Natural killer cell (primary cell): ENCODE measurements at places on chromosomes 4 and X. TPM values are rescaled to one million over a fixed set of nuclear protein-coding genes. Genes with fewer than 3 reads are reported as not detected.
A peak's percentile ranks its signal among the peaks of the same experiment; 100 is the strongest.

DNA sequence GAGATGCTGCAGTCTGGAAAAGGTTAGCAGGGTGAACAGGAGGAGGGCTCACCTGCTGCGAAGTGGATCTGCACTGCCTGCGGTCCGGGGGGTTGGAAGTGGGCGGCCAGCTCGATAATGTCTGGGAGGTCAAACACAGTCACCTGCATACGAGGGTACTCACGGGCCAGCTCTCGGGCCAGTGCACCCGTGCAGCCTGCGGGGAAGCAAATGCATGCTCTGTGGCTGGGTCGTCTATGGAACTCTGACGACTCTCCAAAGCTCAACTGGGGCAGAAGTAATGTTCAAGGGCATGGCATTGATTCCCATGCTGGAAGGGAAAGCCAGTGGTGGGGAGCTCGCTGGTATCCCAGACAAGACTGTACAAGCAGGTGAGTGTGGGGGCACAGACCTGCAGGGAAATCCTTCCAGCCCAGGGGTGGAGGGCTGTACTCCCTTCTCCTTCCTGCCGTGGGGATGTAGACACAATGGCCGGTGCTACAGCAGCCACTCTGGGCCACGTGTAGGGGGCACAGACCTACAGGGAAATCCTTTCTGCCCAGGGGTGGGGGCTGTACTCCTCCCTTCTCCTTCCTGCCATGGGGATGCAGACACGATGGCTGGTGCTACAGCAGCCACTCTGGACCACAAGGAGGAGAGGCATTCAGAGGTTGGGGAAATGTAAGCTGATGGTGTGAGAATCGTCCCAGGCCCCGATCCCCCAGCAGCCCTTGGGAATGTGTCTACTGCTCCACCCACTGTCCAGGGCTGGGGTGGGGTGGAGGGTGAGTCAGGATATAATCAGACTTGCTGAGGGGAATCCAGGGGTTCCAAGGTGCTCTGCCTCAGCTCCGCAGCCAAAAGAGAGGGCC lies 26.2 kb upstream of the SLC25A6 start:
- no peak overlapping the region for H3K4me3 ChIP-seq
- no peaks in the 10 kb centered on the region for H3K27me3 ChIP-seq
- no peak overlapping the region for H3K27ac ChIP-seq
- no peak for DNase-seq

GRCh38 chr4:128565054-128565453 lies 244.4 kb upstream of the JADE1 start:
- H3K4me1 ChIP-seq, result no peaks in the 10 kb centered on the region
- no peak overlapping the region for H3K27ac ChIP-seq
- no peaks in the 10 kb centered on the region for H3K27me3 ChIP-seq
- DNase-seq, result no peak

GRCh38 chr4:47478804-47479203 lies 6.3 kb upstream of the ATP10D start:
- no peak for DNase-seq
- H3K27ac ChIP-seq, result no peak overlapping the region
- no peak overlapping the region for H3K4me3 ChIP-seq
- H3K36me3 ChIP-seq, result no peaks in the 10 kb centered on the region

DNA sequence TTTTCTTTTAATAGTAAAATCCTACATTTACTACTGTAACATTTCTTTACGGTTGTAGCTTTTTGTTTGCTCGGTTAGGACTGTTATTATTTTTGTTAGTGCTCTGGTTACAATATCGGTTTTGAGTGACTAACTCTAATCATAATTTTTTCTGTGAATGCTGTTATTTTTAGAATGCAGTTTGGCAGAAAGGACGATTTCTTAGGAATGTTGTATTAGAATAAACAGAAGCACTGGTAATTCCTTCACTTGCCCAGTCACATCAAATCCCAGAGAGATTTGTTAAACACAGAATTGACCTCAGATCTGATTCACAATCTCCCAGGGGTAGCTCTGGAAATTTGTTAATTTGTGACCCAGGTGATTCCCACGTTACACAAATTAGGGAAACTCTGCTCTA lies 21.7 kb downstream of the DDIT4L start:
- no peaks in the 10 kb centered on the region for H3K36me3 ChIP-seq
- DNase-seq, result no peak
- no peak overlapping the region for H3K4me3 ChIP-seq
- no peak overlapping the region for H3K27ac ChIP-seq

- DNase-seq, result no peak
- H3K4me3 ChIP-seq, result no peak overlapping the region
- H3K4me1 ChIP-seq, result no peaks in the 10 kb centered on the region
- no peak overlapping the region for H3K27ac ChIP-seq
- H3K27me3 ChIP-seq, result no peaks in the 10 kb centered on the region
Measured at GRCh38 chr4:153293742-153294057, 50.8 kb upstream of the MND1 start.

DNA sequence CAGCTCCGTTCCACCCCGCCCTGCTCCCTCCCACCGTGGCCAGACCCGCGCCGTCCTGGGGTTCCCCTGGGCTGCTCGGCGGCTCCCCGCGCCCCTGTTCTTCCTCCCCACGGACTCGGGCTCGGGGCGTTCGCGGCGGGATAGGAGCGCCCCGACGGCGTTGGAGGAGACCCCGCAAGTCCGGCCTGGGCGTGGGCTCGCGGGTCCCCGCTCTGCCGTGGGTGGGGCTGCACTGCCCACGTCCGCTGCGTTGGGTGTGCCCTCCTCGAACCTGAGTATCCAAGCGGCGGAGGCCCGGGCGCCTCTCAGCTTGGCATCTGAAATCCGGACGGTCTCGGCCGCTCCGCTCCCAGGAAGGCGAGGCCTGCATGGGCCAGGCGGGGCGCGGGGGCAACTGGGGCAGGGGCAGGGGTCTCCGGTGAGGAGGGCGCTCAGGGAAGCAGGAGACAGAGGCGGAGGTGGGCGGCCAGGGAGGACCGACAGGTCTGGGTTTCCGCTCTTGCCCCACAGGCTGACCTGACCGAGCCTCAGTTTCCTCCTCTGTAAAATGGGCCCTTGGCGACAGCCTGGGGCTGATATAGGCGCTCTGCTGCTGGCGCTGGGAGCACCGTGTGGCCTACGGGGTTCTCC lies 12.0 kb upstream of the NAT8L start:
- DNase-seq, result no peak
- no peak overlapping the region for H3K27ac ChIP-seq
- no peak overlapping the region for H3K4me3 ChIP-seq
- no peaks in the 10 kb centered on the region for H3K36me3 ChIP-seq
- H3K27me3 ChIP-seq, result no peaks in the 10 kb centered on the region
- H3K4me1 ChIP-seq, result peaks cover 6% of the 10 kb centered on the region

GRCh38 chr4:158200214-158200613 lies 10.1 kb upstream of the TMEM144 start:
- no peaks in the 10 kb centered on the region for H3K4me1 ChIP-seq
- DNase-seq, result no peak
- no peaks in the 10 kb centered on the region for H3K36me3 ChIP-seq

- H3K27me3 ChIP-seq, result no peaks in the 10 kb centered on the region
- H3K4me1 ChIP-seq, result peaks cover 29% of the 10 kb centered on the region
- H3K4me3 ChIP-seq, result peak overlapping the region; percentile 41
Measured at GRCh38 chr4:184824081-184824775, 1.5 kb downstream of the ACSL1 start.

DNA sequence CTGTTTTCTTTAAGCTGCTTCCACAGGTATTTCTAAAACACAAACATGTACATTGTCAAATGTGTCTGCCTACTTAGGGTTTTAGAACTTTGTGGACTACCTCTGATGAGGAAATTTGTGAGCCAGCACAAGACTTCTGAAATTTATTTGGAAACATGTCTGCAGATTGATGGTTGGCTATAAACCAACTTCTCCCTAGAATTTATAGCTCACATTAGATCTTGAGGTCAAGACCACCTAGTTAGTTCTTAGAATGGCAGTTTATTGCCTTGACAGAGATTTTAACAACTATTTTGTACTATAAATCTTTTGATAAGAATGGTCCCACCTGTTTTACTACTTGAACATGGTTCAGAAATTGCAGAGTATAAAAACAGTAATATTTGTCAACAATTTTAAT lies 72.7 kb upstream of the AADAT start:
- no peak overlapping the region for H3K4me3 ChIP-seq
- no peak overlapping the region for H3K27ac ChIP-seq
- H3K36me3 ChIP-seq, result no peaks in the 10 kb centered on the region
- no peaks in the 10 kb centered on the region for H3K27me3 ChIP-seq
- DNase-seq, result no peak
- H3K4me1 ChIP-seq, result no peaks in the 10 kb centered on the region

GRCh38 chr4:88971536-88971935 lies 85.4 kb downstream of the FAM13A start:
- no peak overlapping the region for H3K4me3 ChIP-seq
- no peaks in the 10 kb centered on the region for H3K27me3 ChIP-seq
- no peak for DNase-seq
- H3K36me3 ChIP-seq, result no peaks in the 10 kb centered on the region
- no peaks in the 10 kb centered on the region for H3K4me1 ChIP-seq
- H3K27ac ChIP-seq, result no peak overlapping the region

GRCh38 chrX:97907791-97908190 lies 1024.1 kb downstream of the RPA4 start:
- H3K36me3 ChIP-seq, result no peaks in the 10 kb centered on the region
- no peaks in the 10 kb centered on the region for H3K27me3 ChIP-seq
- H3K4me1 ChIP-seq, result no peaks in the 10 kb centered on the region
- H3K27ac ChIP-seq, result no peak overlapping the region

DNA sequence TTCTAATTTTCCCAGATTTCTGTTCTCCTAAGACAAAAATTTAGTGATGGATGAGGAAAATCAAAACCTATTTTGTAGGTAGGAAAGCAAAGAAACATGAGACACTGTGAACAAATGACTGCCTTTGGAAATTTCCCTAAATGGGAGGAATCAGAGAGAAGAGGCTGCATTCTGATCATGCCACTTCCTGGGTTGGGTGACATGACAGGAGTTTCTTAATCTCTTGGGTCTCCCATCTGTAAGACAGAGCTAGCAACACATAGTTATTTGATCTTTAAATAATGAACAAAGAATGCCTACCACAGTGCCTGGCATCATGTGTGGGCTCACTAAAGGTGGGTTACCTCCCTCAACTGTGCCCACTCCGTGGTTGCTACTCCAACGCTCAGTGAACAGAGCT lies 57.1 kb downstream of the CCDC149 start:
- no peaks in the 10 kb centered on the region for H3K27me3 ChIP-seq
- H3K36me3 ChIP-seq, result no peaks in the 10 kb centered on the region
- H3K4me3 ChIP-seq, result no peak overlapping the region
- H3K4me1 ChIP-seq, result no peaks in the 10 kb centered on the region

DNA sequence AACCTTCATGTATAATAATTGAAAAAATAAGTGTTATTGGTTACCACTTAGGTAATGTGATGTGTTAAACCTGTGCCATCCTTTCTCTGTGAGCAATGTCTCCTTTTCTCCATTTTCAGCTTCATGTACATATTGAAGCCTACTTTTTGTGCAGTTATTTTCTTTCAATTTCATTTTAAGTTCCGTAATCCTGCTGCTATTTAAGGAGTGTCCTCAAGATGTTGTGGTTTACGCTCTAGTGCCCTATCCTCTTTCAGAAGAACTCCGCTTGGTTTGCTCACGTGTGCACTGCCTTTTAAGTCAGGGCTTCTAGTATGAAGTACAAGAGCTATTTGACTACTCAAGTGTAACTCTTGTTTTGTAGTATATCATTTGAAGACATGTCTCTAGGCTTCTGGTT lies 2253.2 kb upstream of the TENM3 start:
- H3K27me3 ChIP-seq, result no peaks in the 10 kb centered on the region
- no peak overlapping the region for H3K4me3 ChIP-seq
- H3K27ac ChIP-seq, result no peak overlapping the region
- no peaks in the 10 kb centered on the region for H3K36me3 ChIP-seq
- H3K4me1 ChIP-seq, result no peaks in the 10 kb centered on the region

DNA sequence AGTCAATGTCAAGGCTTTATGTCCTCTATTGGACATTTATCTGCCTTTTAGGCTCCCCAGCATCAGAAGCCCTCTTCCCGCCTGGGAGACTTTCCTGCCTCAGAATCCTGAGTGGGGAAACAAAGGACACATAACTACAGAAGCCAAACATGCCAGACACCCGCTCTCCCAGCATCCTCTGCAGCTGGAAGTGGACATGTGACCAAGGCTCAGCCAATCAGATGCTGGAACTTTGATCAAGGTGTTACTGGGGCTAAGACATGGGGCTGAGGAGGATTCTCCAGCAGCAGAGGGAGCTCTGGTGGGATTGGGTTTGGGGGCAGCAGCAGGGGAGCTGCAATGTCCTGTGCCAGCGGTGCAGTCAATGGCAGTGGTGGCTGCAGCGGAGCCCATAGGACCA lies 19.5 kb downstream of the SLC2A9 start:
- H3K27me3 ChIP-seq, result no peaks in the 10 kb centered on the region
- H3K4me1 ChIP-seq, result peaks cover 21% of the 10 kb centered on the region
- H3K27ac ChIP-seq, result no peak overlapping the region
- DNase-seq, result no peak

GRCh38 chr4:38856524-38857337 lies at the start of gene TLR6:
TLR6 (minus strand) TSS chr4:38856817; CDS start chr4:38829473, 27,344 bp downstream.
- H3K4me3 ChIP-seq, result peak within 1 kb of the TSS; percentile 48
- H3K27me3 ChIP-seq, result no peaks in the 10 kb centered on the region
- DNase-seq, result no peak
- peaks cover 13% of the 10 kb centered on the region for H3K4me1 ChIP-seq
- H3K36me3 ChIP-seq, result no peaks in the 10 kb centered on the region
- H3K27ac ChIP-seq, result peak within 1 kb of the TSS; percentile 65

DNA sequence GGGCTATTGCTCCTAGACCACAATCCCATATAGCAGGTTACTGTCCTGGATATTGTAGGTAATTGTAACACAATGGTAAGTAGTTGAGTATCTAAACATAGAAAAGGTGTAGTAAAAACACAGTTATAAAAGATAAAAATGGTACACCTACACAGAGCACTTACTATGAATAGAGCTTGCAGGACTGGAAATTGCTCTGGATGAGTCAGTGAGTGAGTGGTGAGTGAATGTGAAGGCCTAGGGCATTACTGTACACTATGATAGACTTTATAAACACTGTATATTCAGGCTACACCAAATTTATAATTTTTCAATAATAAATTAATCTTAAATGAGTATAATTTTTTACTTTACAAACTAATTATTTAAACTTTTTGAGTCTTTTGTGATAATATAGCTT lies 425.7 kb downstream of the PABPC4L start:
- H3K27ac ChIP-seq, result no peak overlapping the region
- DNase-seq, result no peak
- H3K27me3 ChIP-seq, result no peaks in the 10 kb centered on the region
- H3K36me3 ChIP-seq, result no peaks in the 10 kb centered on the region

DNA sequence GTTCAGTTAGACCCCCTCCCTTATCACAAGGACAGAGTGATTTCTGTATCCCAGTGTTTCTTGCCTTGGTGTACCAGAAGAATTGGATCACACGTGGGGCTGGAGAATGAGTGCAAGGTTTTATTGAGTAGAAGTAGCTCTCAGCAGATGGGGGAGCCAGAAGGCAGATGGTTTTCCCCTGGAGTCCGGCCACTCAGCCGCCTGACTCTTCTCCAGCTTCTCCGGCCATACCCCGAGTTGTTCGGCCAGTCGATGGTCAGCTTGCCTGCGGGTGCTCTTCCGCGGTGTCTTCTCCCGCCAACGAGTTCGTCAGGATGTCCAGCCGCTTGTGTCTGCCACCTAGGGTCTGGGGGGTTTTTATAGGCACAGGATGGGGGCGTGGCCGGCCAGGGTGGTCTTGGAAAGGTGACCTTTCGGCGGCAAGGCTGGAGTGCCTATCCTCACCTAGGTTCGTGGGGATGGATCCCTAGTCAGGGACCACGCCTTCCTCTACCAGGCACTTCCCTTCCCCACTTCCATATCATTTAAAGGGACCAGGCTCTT lies 14.5 kb downstream of the GAB1 start:
- no peaks in the 10 kb centered on the region for H3K27me3 ChIP-seq
- H3K27ac ChIP-seq, result no peak overlapping the region
- H3K4me1 ChIP-seq, result peaks cover 3% of the 10 kb centered on the region
- H3K4me3 ChIP-seq, result no peak overlapping the region

The PABPC1L2A gene
- not detected for total RNA-seq

The LINC00632 gene
- 0.12 TPM for total RNA-seq

The FAM149A gene
- not detected for total RNA-seq

The TCP11X2 gene
- not detected for total RNA-seq

The GUCY1A1 gene
- total RNA-seq, result 5.2 TPM

The PRR32 gene
- not detected for total RNA-seq

The PRSS12 gene
- total RNA-seq, result not detected

The SMIM31 gene
- not detected for total RNA-seq

The CPE gene
- total RNA-seq, result not detected
